ENCODE measurements at places on chromosomes 16 and 17.

- no peak for DNase-seq
These were observed 4.9 kb upstream of the KRT17 start for GRCh38 chr17:41629316-41629715.

GRCh38 chr17:61454381-61455323 is 2.4 kb downstream of the TBX4 start:
- no peak for DNase-seq

DNA sequence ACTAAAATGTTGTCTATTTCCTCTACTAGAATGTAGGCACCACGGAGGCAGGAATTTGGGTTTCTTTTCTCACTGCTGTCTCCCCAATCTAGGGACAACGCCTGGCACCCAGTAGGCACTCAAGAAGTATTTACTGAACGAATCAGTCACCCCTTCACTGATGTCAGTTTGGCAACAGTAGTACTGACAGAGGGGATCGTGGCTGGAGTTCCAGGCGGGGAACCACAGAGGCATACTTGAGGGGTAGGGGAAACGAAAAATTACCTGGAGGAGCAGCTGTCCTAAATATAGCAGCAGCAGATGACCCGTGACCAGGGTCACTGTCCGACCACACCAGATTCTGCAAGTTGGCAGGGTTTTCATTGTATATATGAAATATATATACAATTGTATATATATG is 33.3 kb downstream of the TRIM25 start:
- no peak for DNase-seq

- DNase-seq: peak; percentile 18
These were observed at the start of gene SRCIN1 for GRCh38 chr17:38605841-38606645. SRCIN1 (minus strand) TSS chr17:38605952; CDS start chr17:38605705, 247 bp downstream.

DNA sequence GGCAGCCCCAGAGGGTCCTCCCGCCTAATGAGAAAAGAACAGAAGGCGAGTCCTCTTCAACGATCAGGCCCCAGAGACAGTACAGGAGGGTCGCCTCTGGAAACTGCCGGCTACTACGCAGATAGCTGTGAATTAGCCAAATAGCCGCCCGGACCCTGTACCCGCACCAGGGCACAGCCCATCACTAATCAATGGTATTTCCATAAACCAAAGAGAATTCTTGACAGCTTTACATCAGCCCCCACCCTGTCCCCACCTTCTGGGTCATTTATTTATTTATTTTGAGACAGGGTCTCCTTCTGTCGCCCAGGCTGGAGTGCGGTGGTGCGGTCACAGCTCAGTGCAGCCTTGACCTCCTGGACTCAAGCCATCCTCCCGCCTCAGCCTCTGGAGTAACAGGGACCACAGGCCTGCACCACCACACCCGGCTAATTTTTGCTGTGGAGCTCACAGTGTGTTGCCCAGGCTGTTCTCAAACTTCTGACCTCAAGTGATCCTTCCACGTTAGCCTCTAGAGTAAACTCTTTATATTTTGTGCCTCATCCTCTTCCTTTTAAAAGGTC is 805 bp upstream of the CLCN7 start:
- no peak for DNase-seq

DNA sequence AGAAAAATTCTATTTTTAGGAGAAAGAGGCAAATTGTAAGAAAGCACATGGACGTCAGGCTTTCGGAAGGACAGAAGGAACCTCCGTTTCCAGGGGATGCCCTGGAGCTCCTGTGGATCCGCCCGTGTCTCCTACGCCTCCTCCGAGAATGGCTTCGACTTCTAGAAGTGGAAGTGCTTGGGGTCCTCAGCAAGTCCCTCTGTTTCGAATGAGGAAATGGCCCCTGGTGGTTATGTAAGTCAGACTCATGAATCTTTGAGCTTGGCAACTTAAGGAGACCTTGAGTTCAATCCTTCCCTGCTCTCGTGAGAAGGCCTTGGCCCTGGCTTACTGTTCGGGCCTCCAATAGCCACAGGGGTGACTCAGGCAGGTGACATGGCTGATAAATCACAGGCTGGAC is 38.9 kb downstream of the COX4I1 start:
- DNase-seq: no peak

DNA sequence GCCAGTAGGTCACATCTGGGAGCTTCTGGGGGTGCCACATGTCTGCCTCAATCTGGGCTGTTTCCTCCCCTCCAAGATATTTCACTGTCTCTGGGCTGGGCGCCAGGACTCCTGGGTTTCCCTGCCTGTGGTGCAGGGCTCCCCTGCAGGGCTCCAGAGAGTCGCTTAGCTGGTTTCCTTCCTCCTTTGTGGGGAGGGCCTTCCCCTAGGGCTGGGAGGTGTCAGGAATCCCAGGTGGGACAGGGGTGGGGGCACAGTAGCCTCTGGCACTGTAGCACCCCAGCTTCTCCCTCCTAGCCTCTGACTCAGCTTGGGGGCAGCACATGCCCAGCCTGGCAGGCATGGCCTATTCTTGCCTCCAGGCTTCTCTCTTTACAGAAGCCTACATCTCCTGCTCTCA is 2.6 kb downstream of the RARA start:
- DNase-seq: no peak

DNA sequence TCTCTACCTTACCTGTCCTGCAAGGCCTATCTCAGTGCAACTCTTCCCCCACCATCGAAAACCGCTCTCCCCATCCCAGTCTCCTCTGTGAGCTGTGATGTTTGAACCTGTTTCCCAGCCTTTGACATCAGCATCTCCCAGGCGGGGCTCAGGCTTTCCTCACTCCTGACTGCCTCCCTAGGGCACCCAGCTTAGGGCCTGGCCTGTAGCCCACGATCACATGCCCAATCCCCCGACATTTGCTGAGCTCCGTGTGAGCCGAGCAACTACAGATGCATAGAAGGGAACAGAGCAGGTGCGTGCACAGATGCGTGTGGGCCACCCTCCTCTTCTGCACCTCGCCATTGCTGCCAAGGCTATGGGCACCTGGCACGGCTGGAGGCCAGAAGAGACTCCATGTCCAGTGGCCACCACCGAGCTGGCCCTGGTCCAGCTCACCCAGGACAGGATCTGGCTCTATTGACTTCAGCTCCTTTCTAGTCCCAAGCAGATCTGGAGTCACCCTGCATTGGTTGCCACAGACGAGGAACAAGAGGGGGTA is 35.5 kb upstream of the CMIP start:
- no peak for DNase-seq

DNA sequence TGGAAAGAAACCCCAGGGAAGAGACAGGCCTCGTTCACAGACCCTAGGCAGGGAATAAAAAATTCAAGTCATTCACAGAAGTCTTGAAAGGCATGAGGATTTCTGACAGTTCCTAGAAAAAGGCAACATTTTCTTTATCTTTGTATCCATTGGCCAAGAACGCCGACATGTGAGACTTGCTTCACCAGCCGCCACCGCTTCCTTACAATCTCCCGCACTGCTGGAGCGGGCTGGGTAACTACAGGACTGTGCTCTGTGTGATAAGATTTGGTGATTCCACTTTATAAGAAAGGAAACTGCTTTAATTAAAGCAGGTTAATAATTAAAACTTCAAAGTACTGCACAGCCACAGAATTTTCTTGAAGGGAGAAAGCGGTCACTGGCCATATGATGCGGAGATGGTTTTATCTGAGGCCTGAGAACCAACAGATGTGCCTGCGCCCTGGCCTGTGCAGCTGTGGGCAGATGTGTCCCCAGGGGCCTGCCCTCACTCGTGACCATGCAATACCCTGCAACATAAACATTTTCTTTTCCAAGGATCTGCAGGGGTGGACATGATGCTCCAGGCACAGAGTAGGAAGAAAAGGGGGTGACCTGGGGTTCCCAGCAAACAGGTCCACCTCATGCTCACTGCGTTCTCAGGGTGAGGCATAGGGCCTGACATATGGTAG is 13.0 kb upstream of the LGALS3BP start:
- no peak for DNase-seq

DNA sequence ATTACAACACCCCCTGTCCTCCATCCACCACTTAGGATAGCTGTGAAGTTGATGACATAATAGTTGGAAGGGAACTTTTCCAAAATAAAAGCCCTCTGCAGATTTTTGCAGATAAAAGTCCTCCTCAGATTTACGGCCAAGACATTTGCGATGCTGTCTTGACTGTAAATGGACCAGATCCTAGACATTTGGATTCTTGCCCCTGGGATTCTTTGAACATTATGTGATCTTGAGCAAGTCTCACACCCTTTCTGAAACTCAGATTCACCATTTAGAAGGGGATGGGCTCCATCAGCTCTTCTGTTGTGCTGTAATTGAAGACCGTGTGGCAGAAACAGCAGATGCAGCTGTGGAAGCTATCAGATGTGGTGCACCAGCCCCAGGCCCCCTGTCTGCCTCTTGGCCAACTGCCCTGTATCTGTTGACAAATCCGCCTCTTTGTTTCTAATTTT is 153.9 kb upstream of the CACNG3 start:
- DNase-seq: no peak

GRCh38 chr16:19933740-19934139 is 49.1 kb upstream of the GPRC5B start:
- no peak for DNase-seq

GRCh38 chr16:22814711-22815105 is 746 bp downstream of the HS3ST2 start:
- no peak for DNase-seq

DNA sequence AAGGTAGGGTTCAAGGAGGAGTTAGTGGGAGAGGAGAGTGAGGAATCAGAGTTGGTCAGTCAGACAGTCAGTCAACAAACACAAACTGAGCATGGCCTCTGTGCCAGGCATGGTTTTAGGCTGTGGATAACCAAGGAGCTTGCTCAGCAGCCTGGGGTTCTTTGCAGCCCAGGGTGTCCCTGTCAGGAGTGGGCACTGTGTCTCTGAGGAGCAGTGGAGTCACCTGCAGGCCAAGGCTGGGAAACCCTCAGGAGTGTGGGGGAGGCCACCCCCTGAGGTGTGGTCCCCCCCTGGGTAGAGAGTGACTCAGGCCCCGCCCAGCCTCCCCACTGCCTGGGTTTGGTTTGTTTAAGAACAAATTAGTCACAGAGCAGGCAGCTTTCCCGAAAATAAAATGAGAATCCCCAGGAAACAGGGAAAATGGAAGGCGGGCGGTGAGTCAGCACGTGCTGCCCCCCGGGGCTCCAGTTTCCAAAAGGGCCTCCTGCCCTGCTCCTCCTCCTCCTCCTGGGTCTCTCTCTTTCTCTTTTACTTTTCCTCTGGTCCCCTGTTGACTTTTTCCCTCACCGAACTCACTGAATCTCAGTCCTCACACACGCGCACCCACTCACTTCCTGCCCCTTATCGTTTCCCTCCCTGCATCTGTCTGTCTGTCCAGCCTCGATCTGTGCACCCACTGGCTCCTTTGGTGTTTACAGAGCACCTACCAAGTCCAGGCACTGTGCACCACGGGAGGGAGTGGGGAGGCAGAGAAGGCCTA is 44.3 kb downstream of the SOCS3 start:
- DNase-seq: peak; percentile 61

DNA sequence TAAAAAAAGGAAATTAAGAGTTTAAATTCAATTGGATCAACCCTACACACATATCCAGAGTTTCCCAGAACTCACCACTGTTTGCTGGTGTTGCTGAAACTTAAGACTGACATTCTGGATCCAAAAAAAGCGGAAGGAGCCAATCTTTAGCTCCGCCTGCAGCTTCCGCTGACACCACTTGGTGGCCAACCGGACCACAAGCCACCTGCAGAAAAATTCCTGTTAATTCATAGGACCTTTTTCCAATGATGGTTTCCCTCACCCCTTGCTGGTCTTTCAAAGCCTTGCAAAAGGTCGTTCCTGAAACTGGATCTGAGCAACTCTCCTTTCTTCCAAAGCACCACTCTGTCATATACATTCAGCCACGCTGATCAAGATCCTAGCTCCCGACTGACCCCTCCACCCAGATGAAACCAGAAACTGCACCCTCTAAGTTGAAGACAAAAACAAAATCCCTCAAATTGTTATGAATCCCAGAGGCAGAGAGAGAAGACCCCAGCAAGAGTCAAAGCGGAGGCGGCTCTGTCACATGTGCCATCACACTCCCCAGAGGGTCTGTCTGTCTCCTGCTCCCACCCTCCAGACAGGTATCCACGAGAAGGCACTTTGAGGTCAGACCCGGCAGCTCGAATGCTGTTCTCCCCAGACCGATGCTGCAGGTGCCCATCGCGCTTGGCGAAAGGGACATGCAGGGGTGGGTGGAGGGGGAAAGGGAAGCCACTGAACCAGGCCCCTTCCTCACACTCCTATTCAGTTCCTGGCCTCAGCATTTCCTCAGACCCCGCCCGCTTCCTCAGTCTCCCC is 773 bp downstream of the BLTP2 start:
- DNase-seq: no peak

DNA sequence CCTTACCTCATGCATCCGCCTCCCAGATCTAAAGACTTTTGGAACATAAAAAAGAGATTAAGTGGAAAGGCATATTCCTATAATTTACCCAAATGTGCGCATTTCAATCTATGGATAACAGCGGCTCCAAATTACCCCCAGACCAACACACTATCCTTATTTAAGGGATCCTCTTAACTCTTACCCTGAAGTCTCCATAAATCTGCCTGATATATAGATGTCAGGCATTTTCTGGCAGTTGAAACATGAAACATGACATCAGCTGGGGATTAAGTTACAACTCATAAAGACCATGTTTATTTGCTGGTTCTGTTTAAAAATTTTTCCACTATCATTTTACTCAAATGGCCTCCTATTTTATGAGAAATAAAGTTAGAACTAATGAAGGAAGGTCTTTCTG is 478.5 kb upstream of the SALL1 start:
- no peak for DNase-seq

DNA sequence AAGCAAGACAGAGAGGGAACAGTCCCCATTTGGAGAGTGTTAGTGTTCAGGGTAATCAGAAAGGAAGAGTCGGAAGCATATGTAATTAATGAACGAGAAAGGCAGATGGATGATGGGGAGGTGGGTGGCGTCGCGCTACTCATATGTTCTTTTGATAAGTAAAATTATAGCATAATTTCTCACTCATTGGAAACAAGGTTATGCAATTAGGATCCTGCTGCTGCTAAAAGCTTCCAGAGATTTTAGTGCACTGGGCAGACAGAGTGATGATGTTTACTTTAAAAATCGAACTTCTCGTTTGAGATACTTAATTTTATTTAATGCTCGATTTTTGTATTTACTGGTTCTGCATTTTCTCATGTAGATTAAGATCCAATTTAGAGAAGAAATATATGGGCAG is 96.2 kb downstream of the PRKCA start:
- no peak for DNase-seq

Measured in stimulated activated CD8-positive, alpha-beta memory T cell treated with anti-CD3 and anti-CD28 coated beads, Interleukin-15, amount 100 ng/mL, for 48 hours (primary cell).